ENCODE measurements at places on chromosomes 16 and 17.

DNA sequence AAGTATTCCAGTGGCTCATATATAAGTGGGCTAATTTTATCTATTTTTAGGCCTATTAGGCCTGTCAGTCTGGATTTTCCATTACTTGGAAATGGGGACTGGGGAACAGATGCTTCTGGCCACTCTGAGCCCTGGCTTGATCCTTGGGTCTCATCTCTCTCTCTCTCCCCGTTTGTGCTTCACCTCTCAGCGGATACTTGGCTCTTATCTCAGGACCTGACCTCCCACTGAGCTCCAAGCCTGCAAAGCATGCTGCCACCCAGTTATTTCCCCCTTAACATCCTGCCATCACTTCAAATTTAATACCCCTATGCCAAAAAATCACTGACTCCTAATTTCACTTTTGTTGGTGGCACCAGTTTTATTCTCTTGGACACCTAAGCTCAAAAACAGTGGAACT is 4.2 kb downstream of the ZNF843 start:
- no peak for DNase-seq

DNA sequence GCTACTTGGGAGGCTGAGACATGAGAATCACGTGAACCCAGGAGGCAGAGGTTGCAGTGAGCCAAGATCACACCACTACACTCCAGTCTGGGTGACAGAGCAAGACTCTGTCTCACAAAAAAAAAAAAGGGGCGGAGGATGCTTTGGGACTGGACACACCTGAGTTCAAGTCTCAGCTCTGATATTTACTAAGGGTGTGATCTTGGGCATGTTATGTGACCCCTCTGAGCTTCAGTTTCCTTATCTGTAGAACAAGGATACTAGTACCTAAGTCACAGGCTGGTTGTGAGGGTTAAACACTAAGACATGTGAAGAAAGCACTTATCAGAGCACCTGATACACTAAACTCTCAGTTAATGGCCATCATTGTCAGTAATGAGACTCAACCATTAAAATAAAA is 25.9 kb downstream of the HOXB1 start:
- DNase-seq: no peak

- no peak for DNase-seq
Measured at GRCh38 chr17:70355185-70355584, 185.9 kb downstream of the KCNJ2 start.

- no peak for DNase-seq
Measured at GRCh38 chr16:23186171-23186570, 3.6 kb downstream of the SCNN1G start.

DNA sequence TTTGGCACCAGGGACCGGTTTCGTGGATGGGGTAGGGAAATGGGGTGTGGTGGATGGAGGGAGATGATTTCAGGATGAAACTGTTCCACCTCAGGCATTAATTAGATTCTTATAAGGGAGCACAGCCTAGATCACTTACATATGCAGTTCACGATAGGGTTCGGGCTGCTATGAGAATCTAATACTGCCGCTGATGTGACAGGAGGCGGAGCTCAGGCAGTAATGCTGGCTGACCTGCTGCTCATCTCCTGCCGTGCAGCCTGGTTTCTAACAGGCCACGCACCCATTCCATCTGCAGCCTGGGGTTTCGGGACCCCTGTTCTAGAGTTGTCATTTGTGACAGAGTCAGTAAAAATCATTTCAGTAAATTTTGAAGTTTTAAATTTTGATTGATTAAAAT is 99.7 kb downstream of the CHD9 start:
- DNase-seq: no peak

GRCh38 chr16:78742501-78743283 is 643.2 kb downstream of the WWOX start:
- peak; percentile 66 for DNase-seq

DNA sequence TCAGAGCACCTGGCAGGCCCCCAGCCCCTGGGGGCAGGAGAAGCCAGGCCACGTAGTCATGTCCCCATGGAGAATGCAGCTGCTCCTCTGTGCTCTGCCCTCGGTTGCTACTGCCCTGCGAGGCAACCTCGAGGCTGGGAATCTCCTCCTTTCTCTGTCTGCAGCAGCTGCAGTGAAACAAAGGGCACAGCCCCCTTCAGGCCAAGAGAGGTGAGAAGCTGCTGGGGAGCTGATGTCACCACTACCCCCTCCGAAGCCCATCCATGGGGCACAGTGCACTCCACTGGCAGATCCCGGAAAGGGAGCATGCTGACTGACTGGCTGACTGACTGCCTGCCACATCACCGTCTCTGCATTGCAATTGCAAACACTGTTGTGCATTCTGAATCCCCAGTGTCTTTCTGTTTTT is 103.7 kb downstream of the GRIN2A start:
- no peak for DNase-seq

GRCh38 chr17:30600830-30601494 is 123.8 kb downstream of the GOSR1 start:
- DNase-seq: no peak

DNA sequence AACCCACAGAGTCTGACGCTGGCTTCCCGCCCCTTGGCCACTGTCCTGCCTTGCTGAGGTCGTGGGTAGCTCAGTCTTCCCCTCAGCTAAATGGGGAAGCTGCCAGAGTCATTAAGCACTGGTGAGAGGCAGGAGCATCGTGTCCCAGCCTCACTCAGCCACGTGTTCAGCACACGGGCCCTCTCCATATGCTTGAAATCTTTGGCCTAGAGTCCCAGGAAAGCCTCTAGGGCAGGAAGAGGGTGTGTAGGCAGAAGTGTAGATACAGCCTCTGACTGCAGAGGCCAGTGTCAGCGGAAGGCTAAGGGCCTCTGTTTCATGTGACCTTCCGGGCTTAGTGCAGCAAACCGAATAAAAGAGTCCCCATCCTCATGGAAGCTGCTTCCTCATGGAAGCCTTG is 4.1 kb downstream of the DHODH start:
- no peak for DNase-seq

GRCh38 chr17:79968116-79968515 is 67.6 kb downstream of the TBC1D16 start:
- no peak for DNase-seq

GRCh38 chr16:85221771-85222154 is 109.5 kb upstream of the CIBAR2 start:
- no peak for DNase-seq

DNA sequence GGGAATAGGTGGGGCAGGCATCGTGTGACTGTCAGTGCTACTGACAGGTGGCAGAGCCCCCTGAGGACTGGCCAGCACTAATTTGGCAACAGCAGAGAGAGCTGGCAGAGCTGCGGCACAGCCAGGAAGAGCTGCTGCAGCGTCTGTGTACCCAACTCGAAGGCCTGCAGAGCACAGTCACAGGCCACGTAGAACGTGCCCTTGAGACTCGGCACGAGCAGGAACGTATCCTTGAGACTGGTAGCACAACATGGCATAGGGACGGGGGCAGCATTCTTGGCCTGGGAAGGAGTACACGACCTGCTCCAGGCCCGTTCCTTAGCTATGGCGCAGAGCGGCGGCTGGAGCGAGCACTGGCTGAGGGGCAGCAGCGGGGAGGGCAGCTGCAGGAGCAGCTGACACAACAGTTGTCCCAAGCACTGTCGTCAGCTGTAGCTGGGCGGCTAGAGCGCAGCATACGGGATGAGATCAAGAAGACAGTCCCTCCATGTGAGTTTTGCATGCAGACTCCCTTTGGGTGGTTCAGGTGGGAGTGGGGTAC is 3.0 kb upstream of the NRN1L start:
- DNase-seq: no peak

GRCh38 chr16:81216706-81217105 is 21.8 kb upstream of the BCO1 start:
- DNase-seq: no peak

- DNase-seq: no peak
Measured at GRCh38 chr16:380762-381011, 1.1 kb downstream of the PGAP6 start.

DNA sequence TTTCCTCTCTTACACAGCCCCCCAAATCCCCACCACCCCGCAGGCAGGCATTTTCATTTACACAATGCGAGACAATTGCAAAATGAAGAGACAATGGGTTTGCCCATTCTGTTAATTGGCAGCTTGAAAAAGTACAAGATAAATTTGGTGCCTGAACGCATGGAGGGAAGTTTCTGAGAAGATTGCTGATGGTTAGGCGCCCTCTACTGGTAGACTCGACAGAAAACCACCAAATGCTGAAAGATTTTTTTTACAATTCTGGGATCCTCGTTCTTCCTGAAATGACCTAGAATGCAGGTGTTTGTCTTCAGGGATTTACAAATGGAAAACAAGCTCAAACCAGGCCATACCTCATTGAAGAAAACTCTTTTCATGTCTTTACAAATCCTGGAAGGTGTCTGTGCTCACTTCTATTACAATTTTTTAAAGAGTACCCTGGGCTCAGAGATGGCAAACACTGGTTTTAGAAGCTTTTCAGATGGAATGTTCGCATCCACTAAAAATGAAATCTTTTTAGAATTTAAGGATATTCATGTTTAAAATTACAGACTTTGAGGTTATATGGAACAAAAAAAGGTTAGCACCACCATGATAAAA is 338.5 kb downstream of the PMP22 start:
- peak; percentile 4 for DNase-seq

GRCh38 chr17:28738680-28739384 is 5.0 kb upstream of the TRAF4 start:
- DNase-seq: peak; percentile 47

DNA sequence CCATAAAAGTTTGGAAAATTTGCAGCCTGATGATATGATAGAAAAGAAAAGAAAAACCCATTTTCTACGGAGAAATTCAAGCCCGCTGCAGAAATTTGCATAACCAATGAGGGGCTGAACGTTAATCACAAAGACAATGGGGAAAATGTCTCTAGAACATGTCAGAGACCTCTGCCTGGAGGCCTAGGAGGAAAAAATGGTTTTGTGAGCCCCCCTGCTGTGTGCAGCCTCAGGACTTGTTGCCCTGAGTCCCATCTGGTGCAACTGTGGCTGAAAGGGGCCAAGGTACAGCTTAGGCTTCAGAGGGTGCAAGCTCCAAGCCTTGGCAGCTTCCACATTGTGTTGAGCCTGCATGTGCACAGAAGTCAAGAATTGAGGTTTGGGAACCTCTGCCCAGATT is 1267.4 kb upstream of the GOT2 start:
- DNase-seq: no peak

GRCh38 chr16:20073203-20074098 is at the start of gene GPR139:
Gene GPR139 (minus strand): TSS chr16:20073890. CDS start chr16:20073616, 274 bp downstream.
- no peak for DNase-seq

- no peak for DNase-seq
Measured at GRCh38 chr17:45170931-45171337, 9.3 kb downstream of the HEXIM2 start.

- no peak for DNase-seq
Measured at GRCh38 chr16:87101903-87102302, 215.3 kb downstream of the C16orf95 start.
